ENCODE measurements at places on chromosomes 3 and 15. TPM values are rescaled to one million over a fixed set of nuclear protein-coding genes. Genes with fewer than 3 reads are reported as not detected.

SMAD6 gene
- 31.1 TPM for total RNA-seq

GHRL gene
- not detected for total RNA-seq

DNA sequence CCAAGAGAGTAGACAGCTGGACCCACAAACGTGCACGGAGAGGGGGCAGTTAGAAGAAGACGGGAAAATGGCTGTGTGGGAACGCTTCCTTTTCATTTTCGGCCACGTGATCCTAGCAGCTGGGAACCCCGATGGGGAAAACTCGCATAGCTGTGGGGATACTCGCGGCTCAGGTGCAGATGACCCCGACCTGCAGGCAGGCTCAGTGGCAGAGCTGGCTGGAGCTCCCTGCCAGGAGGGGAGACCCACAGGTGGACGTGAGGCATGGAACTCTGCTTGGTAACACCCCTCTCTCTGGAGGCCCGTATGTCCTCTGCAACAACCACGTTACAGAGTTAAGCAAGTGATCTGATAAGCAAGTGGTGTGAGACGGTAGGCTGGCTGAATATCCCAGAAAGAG lies 84.6 kb upstream of the SNRPA1 start:
- no peak for DNase-seq

DNA sequence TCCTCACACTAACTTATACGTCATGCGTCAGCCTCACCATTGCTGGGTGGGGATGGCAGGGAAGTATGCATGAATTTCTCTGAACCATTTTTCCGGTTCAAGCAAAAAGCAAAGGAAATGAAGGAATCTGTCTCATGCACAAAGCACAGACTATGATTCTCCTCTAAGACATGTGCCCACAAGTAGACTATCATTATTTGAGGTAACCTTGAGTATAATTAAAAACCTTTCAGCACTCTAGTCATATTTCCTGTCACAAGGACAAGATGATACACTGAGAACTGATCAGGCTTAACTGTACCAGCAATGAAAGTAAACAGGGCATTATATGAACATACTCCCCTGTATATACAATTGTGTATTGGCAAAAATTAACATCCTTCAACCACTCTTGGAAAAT lies 56.7 kb upstream of the TSC22D2 start:
- no peak for DNase-seq

GRCh38 chr3:188007897-188008296 lies 146.1 kb upstream of the LPP start:
- no peak for DNase-seq

DNA sequence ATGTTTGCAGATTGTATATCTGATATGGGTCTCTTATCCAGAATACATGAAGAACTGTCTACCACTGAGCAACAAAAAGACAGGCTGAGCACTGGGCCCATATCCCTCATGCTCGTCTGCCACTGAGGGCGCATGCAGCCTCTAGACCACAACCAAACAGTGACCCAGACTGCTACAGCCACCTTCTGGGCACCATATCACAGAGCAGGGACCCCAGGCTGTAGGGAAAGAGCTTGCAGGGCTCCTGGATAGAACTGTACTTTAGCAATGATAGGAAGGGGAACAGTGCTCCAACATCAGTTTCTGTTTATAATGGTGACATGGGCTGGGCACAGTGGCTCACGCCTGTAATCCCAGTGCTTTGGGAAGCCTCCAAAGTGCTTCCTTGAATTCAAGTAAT lies 40.2 kb upstream of the TMEM87A start:
- DNase-seq = no peak

DNA sequence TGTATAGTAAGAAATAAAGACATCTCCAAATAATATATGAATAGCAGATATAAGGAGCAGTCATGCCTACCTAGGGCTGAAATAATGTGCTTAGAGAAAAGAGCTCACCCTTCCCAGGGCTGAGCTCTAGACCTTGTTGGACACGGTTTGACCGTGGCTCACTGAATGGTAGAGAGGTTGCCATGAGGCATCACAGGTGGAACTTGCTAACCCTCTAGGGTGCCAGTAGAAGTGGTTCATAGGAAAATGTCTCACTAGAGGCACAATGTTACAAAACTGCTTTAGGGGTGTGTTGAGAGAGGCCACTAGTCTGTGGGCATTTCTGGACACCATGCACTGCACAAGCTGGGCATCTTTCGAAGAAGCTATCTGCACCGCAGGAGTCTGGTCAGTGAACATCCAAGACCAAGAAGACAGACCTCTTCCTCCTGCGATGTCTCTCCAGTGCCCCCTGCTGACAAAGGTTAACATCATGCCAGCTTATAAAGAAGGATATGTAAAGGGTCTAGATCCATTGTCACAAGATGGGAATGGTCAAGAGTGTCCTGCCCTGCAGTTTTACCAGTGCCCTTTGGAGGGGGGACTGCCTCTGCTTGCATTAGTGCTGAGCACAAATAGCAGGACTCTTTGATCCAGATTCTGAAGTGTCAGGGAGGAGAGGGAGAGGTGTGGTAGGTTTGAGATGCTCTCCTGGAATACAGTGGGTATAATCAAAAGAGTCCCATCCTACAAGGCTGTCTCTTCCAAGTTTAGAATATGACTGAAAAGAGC lies 266.8 kb downstream of the ZNF385D start:
- DNase-seq = no peak

GRCh38 chr15:85692873-85693272 lies 101.9 kb downstream of the KLHL25 start:
- DNase-seq = no peak

DNA sequence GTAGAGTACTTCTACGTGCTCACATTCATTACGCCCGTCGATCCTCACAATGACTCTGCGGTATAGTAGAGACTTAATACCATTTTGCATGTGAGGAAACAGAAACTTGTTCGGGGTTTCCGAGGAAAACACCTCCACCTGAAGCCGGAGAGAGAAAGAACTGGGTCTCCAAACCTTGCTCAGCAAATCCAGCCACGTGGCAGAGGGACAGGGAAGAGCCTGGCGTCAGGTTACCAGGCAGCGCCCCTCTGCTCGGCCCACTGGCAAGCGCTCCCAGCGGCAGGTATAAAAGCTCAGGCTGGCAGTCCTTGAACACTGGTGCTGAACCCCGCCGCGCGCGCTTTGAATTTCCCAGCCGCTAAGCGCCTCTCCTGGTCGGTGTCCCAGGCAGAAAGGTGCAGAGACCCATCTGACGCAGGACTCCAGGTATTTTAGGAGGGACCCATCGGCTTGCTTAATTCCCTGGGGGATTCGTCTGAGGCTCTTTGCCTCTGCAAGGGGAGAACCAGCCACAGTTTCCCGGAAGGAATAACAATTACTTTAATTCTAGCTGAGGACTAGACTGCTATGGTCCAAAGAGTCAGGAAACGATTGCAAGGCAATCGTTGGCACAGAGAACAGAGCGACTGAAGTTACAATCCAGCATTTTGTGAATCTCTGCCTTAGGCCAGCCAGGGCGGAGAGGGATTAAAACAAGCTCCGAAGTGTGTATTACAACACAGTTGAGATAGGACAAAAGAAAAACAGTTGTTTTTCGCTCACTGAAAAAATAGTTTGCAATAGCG lies at the start of gene C2CD4A:
Gene C2CD4A, plus strand, starts transcription at position 315 of the 785 bp plus-strand sequence. CDS start 637 bp downstream, outside the sequence.
- peak; percentile 52 for DNase-seq

DNA sequence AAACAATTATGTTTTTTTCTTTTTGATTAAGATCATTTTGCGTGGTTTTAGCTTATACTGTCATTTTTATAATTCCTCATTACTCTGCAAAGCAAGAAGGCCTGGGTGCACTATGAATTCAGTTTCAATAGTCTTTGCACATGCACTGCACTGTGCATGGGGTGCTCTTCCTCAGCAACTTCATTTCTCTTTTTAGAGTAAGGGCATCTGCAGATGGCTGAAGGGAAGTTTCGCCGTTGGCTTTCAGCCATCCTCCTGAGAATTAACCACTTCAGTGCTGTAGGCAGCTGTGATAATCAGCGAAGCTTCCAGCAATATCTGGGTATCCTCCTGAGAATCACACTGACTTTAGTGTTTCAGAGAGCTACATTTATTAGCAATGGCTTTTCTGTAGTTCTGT lies 284.8 kb downstream of the GBE1 start:
- no peak for DNase-seq

- DNase-seq = no peak
Measured at GRCh38 chr3:186633481-186633880, 6.7 kb upstream of the FETUB start.

GRCh38 chr3:62554264-62554799 lies 181.0 kb upstream of the FEZF2 start:
- no peak for DNase-seq

DNA sequence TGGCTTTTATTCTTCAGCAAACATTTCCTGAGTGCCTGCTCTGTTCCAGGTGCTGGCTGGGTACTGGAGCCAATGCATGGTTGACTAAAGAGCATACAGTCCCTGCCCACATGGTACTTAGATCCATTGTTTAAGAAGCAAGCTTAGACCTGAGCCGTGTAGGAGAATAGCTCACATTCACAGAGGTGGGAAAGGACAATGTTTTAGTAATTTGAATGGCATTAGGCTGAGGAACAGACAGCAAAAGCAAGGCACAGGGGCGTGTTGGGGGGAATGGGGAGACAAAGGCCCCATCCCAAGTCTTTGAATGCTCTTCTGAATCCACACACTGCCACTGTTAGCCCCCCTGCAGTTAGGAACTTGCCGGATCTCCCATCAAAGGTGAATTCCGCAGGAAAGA lies 388.2 kb upstream of the RGMA start:
- DNase-seq = no peak

DNA sequence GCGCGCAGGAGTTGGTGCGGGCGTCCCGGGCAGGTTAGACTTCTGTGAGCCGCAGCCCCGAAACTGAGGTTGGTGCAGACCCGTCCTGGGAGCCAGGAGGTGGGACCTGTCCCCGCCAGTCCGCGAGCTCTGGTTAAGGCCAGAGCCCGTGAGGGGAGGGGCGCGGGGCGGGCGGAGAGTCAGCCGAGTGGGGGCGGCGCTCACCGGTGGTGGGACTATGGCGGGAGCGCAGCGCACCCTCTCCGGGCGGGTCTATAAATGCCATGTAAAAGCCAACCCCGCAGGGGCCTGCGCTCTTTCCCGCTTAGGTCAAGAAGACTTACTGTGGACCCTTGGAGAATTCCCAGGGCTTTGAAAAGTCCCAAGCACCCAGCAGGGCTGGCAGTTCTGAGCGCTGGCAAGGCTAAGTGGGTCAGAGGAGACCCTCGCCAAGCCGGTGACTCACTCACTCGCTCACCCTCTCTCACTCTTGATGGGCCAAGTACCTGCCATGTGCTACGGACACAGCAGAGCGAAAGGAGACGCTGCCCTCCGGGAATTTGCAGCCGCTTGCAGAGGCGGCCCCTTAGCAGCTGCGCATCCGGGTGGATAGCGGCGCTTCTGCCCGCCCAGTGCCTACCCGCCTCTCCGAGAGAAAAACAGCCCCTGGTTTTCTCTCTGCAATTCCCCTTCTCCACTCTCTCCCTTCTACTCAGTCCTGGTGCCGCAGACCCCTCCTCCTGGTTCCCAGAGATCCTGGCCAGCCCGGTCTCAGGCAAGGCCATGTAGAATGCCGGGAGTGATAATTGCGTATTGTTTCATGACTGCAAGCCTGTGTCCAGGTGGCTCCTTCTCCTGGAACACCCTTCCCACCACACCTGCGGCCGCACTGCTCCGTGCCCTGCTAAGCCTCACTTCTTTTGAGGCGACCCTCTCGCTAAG lies at the start of gene ALDH1L1:
Gene ALDH1L1, minus strand, starts transcription at position 110 of the 921 bp plus-strand sequence. CDS start 19,607 bp downstream, outside the sequence.
- peak; percentile 45 for DNase-seq

GRCh38 chr15:42939841-42940240 lies 19.3 kb upstream of the TTBK2 start:
- no peak for DNase-seq

DNA sequence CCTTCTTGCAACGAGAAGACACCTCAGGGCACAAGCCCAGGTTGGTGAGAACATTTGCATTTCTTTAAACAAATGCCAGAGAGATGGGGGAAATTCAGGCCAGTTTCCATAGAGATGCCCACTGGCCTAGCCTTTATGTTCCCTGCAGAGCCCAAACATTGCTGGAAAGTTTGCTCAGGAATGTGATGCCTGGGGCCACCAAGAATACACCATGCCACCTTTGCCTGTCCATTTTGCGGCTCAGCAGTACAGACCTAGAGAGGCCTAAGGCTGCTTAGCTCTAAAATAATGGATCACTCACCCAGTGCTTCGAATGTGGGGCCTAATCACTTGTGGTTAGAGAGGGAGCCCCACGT lies 210.0 kb downstream of the RPLP1 start:
- no peak for DNase-seq

DNA sequence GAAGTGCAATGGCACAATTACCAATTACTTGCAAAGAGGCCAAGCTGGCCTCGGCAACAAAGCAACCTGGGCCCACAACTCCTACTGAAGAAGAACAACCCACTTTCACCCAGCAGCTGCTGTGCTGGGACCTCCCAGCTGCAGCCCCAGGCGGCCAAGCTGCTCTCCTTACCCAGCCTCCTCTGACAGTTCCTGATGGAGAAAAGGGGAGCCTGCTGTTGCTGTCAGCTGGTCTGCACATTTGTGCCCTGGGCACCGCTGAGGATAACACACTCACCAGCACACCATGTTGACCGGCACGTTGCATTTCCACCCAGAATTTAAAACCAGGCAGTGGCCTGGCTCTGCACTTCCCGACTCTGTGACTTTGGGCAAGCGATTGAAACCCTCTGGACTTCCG lies 33.6 kb downstream of the SSUH2 start:
- no peak for DNase-seq

DNA sequence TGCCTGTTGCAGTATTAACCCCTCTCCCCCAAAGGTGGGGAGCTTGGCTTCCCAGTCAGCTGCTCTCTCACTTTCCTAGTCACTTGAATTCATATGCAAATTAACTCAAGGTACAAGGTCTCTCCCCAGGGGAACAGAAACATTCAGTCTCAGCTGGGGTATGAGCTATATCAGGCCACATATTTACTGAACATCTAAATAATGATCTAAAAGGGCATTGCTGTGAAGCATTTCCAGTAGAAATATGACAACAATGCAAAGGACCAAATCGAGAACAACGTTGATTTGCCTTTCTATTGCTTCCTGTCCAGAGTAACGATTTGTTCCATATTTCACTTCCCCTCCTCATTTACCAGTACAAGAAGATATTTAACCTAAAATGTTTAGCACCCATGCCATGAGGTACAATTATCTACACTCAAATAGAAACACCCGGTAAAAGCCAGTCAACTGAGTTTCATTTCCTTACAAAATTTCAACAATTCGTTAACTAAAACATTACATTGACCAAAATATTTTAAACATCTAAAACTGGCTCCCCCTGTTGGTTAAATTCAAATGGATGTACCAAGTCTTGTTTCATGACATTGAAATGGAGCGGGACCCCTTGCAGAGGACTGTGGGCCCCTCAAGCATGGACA lies 36.5 kb upstream of the KLHL6 start:
- no peak for DNase-seq

- DNase-seq = no peak
Measured at GRCh38 chr3:196619223-196619622, 20.3 kb upstream of the NRROS start.

GRCh38 chr15:62269504-62269903 lies 104.4 kb upstream of the C2CD4B start:
- no peak for DNase-seq
